ENCODE measurements at places on chromosomes 5 and 9.
A peak's percentile ranks its signal among the peaks of the same experiment; 100 is the strongest.

DNA sequence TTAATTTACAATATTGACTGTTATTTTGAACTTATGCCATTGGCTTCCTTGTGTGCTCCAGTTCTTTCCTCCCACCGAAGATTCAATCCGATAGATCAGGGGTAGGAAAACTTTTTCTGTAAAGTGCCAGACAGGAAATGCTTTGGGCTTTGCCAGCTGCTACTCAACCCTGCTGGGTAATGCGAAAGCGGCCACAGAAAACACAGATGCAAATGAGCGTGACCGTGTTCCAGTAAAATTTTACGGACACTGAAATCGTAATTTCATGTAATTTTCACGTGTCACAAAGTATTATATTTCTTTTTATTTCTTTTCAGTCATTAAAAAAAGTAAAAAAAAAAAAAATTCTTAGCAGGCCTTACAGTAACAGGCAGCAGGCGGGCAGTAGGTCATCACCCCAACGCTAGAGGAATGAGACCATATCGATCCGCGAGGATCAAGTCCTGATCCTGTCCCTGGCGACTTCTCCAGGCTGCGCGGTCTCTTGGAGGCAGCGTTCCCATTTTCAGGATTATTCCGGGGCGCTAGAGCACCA lies 599 bp downstream of the NMRK1 start:
- DNase-seq = peak; percentile 78

DNA sequence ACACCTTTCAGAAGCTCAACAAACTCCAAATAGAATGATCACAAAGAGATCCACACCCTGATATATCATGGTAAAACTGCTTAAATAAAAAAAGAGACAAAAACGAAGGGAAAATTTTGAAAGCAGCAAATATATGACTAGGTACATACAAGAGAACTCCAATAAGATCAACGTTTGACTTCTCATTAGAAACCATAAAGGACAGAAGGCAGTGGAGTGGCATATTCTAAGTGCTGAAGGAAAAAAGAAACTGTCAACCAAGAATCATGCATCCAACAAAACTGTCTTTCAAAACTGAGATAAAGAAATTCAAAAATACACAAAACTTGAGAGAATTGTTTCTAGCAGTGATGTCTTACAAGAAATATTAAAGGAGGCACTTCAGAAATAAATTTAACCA lies 11.2 kb downstream of the SLC22A4 start:
- no peak for DNase-seq

DNA sequence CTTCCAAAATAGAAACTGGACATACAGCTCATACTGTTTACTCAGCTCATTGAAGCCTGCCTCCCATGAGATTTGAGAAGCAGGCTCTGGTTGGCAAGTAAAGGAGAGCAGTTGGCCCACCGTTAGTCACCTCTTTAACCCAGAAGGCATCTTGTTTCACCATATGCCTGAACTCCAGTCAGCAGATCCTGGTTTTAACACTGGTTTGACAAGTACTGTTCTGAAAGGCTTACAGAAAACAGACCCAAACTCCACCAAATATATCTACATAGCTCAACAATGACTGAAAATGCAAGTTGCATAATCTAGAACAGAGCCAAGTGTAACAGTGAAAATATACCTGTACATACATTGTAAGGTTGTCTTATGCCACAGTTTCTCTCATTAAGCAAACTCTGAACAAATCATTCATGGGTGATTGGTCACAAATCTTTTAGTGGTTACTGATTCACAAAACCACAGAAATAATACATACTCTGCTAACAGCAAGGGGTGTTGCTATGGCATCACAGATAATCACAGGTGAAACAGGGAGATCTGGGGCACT lies 198.8 kb downstream of the BNC2 start:
- DNase-seq = peak; percentile 93

- DNase-seq = no peak
Measured at GRCh38 chr5:33937707-33938506, 1.7 kb downstream of the RXFP3 start.

DNA sequence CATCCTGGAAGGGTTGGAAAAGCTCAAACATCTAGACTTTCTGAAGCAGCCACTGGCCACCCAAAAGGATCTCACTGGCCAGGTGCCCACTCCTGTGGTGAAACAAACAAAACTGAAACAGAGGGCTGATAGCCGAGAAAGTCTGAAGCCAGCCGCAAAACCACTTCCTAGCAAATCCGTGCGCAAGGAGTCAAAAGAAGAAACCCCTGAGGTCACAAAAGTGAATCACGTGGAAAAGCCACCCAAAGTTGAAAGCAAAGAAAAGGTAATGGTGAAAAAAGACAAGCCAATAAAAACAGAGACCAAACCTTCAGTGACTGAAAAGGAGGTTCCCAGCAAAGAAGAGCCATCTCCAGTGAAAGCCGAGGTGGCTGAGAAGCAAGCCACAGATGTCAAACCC lies 87.6 kb downstream of the MAP1B start:
- DNase-seq = no peak
